ENCODE measurements at places on chromosomes 7 and 10.
A peak's percentile ranks its signal among the peaks of the same experiment; 100 is the strongest.

DNA sequence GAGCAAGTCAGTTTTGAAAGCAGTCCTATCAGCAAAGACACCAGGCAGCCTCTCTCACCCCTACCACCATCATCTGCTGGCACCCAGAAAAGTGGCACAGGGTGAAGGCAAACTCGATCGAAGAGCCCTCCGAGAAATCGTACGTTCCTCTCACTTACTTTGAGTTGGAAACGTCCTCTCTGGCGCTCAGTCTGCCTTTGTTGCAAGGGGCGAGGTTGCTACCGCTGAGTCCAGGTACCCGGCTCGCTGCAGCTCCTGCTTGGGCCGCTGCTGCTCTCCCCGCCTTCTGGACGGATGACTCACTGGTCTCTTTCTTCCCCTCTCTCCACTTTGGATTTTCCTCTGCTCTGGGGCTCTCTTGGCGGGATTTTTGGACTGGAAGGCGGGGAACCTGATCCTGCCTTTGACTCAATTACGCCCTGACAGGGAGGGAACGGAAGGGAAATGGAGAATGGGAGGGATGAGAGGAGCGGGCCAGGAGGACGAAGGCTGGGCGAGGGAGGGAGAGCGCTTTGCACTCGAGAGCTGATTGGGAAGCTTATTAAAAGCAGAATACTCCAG, at the start of gene PTN:
Gene PTN (minus strand): TSS at position 453 of the 561 bp plus-strand sequence. CDS start 88,760 bp downstream, outside the sequence.
- peak; percentile 73 for DNase-seq

GRCh38 chr7:83633516-83633915, 15.4 kb downstream of the SEMA3E start:
- DNase-seq, result no peak

GRCh38 chr7:145036604-145037405, 201.0 kb upstream of the TPK1 start:
- peak; percentile 21 for DNase-seq

- DNase-seq, result no peak
Observed at GRCh38 chr7:25787336-25787735, 364.7 kb upstream of the NFE2L3 start.

DNA sequence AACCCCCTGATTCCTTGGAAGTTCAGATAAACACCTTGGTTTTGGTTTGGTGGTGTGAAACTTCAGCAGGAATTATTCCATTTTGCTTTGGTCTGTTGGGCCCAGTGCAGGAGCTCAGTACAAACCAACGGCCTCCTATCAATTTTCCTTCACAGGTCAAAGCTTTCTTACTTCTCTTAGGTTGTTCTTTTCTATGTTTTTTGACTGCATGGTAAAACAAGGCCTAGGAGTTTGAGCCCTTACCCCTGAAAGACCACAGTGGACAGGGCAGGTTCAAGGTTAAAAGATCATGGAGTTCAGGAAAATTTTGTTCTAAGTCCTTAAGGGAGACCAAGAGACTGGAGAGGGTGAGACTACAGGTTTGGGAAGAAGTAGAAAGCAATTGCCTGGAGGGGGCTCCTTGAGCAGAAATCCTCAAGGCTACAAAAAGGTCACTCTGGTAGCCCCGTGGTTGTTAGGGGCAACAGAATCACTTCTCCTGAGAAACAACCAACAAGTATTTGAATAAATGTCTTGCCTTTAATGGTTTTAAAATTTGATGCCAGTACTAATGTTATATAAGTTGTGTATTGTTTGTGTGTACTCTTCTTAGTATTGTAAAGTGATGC, 40.9 kb upstream of the FHIP2A start:
- DNase-seq, result no peak

- DNase-seq, result no peak
Observed at GRCh38 chr10:77922055-77922454, 4.5 kb downstream of the DLG5 start.

DNA sequence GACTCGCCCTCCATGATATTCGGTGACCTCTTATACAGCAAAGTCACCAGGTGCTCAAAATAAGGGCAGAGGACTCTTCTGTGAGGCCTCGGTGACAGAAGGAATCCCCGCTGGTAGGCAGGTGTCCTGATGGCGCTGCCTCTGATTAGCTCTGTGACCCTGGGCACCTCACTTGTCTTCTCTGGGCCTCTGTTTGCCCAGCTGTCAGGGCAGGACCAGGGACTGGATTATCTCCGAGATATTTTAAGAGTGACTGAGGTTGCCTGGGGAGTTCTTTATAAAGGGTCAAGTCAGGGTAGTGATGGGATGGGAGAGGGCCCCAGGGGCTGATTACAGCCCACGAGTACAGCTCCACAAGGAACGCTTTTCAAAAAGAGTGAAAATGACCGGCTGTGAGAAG, 70.9 kb upstream of the SAMD8 start:
- no peak for DNase-seq

All from H1 (cell line).